HCT116 (cell line): ENCODE measurements at places on chromosomes 11 and 22.

DNA sequence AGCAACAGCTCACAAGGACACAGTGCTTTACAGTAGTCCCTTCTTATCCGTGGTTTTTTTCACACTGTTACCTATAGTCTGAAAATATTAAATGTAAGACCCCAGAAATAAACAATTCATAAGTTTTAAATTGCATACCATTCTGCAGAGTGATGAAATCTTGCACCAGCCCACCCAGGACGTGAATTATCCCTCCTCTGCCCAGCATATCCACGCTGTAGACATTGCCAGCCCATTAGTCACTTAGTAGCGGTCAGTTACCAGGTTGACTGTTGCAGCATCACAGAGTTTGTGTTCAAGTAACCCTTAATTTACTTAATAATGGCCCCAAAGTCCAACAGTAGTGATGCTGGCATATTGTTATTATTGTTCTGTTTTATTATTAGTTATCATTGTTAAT lies 3.6 kb downstream of the CLTCL1 start:
- no peak for DNase-seq

- DNase-seq, result no peak
These were observed 9.1 kb downstream of the TSPAN32 start for GRCh38 chr11:2310786-2311352.

DNA sequence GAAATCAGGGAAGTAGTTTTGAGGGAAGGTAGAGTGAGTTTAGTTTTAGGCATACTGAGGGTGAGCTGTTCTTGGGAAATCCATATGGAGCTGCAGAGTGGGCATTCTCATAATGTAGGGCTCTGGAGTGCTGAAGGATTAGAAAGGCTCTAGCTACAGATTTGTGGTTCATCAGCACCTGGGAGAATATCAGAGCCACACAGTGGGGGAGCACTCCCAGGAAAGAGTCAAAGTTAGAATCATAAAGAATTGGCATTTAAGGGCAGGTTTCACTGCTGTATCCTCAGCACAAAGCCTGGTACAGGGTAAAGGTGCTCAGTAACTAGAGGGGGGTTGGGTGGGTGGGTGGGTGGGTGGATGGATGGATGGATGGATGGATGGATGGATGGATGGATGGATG lies 52.5 kb downstream of the SLN start:
- no peak for DNase-seq

GRCh38 chr11:59223611-59224010 lies 10.9 kb upstream of the MPEG1 start:
- DNase-seq, result no peak

DNA sequence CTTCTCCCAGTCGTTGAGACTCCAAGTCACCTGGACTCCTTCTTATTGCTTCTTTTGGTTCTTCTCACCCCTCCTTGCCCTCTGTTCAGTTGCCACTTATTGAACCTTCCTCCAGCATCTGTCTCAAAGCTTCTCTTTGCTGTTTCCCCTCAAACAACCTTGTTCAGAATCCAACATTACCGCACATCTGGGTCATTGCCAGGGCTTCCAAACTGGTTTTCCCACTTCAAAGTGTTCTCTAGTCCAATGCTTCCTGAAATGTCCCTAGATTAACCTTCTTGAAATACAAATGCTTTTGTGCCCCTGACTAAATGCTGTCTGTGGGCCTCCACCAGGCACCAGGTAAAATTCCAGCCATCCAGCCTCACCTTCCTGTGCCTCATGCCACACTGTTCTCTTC lies 100.8 kb upstream of the TTC12 start:
- DNase-seq, result no peak
